ENCODE measurements at places on chromosomes 5 and 9.

DNA sequence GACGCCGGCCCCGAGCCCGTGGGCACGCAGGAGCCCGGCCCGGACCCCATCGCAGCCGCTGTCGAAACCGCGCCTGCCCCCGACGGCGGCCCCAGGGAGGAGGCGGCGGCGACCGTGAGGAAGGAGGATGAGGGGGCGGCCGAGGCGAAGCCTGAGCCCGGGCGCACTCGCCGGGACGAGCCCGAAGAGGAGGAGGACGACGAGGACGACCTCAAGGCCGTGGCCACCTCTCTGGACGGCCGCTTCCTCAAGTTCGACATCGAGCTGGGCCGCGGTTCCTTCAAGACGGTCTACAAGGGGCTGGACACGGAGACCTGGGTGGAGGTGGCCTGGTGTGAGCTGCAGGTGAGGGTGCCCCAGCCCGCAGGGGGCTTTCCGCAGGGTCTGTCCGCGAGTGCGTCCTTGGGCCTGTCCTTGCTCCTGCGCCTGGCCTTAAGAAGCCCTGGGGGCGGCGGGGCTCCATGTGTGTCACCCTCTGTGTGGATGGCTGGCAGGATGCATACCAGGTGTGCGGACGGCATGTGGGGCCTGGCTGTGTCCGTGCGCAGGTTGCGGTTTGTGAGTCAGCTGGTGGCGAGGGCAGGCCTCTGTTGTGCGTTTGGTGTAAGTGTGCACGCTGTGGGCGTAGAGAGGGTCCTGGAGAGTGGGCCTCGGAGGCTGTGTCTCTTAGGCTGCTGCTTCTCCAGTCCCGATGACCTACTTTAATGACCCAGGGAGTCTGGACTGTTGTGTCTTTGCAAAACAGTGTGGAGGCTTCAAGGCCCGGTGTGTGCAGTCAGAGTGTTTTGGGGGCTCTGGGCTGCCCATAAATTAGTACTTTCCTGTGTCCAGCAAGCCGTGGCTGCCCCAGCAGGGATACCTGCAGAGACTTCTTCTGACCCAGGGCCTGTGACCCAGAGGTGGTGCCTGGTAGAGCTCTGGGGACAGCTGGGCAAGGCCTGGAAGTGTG lies 1.6 kb downstream of the WNK2 start:
- no peak for DNase-seq

GRCh38 chr9:130237763-130238524 lies 27.6 kb upstream of the HMCN2 start:
- DNase-seq: no peak

GRCh38 chr9:911005-911404 lies 65.5 kb upstream of the DMRT3 start:
- no peak for DNase-seq

DNA sequence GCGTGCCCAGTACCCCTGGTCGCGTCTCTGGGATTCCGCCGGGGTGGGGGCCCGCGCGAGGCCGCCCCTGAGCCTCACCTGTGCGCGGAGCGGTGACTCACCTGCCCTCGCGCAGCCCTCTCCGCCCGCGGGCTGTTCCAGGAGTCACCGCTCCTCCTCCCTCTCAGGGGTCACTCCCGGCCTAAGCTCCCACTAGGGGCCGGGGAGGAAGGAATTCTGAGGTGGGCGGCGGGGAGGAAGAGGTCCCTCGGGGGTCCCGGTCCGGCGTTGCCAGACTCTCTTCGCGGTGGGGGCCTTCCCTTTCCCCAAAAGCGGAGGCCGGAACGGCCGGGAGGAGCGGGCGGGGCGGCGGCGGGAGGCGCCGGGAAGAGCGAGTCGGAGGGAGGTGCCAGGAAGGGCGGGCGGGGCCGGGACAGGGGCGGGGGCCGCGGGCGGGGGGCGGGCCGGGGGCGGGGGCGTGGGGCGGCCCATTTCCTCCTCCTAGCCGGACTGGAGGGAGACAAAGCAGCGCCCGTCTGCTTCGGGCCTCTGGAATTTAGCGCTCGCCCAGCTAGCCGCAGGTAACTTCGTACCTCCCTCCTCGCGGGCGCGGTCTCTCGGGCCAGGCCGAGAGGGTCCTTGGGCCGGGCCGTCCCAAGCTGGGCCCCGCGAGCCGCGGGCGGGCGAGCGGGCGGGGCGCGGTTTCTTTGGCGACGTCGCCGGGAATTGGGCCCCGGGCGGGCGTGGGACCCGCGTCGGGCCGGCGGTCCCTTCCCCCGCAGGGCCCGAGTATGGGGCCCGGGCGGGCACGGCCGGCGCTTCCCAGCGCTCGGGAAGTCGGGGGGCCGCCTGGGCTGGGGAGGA lies at the start of gene CTNNA1:
Gene CTNNA1 (plus strand): TSS at position 475 of the 843 bp plus-strand sequence. CDS start 28,500 bp downstream, outside the sequence.
- DNase-seq: no peak

GRCh38 chr5:141039517-141039916 lies 11.7 kb upstream of the PCDHB1 start:
- no peak for DNase-seq

DNA sequence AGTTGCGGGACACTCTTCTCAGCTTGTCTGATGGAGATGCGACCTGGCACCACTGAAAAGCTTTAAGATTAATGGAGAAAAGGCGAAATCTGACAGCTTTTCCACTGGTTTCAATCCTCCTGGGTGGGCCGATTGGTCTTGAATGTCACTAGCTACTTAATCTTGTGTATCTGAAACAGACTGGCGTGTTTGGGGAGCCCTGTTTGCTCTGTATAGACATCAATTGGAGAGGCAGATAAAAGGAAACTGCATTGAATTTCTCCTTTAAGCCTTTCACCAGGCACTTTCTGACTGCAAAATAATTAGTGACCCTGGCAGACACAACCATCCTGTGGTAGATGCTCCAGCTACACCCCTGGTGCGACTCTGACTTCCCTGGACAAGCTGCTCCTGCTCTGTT lies 224.2 kb downstream of the NDUFS4 start:
- DNase-seq: no peak

- DNase-seq: no peak
Measured at GRCh38 chr5:62152394-62153087, 153.5 kb upstream of the KIF2A start.

- no peak for DNase-seq
Measured at GRCh38 chr5:68555907-68556681, 340.5 kb downstream of the PIK3R1 start.

GRCh38 chr5:78506261-78507024 lies 142.1 kb downstream of the LHFPL2 start:
- no peak for DNase-seq

DNA sequence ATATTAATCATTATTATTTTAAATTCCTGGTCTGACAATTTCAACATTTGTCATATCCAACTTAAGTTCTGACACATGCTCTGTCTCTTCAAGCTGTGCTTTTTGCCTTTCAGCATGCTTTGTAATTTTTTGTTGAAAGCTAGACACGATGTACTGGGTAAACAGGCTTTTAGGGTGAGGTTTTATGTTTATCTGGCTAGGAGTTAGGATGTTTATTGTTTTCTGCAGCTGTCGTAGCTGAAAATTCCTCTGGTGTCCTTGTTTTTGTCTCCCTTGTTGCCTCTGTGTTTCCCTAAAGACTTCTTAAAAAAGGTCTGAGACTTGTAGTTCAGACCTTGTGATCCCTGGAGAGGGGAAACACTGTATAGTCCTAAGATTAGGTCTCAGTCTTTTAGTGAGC lies 20.6 kb downstream of the TUT7 start:
- no peak for DNase-seq

GRCh38 chr5:944992-945685 lies 52.5 kb downstream of the TRIP13 start:
- no peak for DNase-seq

DNA sequence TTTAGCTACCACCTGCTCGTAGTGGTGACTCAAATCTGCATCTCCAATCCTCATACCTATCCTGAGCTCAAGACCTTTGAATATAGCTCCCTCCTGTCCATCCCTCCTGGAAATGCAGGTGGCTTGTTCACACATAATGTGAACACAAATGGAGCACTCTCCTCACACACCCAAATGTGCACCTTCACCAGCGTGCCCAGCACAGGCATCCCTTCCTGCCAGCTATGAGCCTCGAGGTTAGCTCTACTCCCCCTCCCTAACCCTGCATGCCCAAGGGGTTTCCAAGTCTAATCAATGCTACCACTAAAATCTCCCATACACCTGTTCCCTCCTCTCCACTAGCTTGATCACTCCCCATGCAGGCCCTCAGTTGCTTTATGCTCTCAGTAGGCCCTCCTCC lies 2.2 kb upstream of the TGFBI start:
- no peak for DNase-seq

DNA sequence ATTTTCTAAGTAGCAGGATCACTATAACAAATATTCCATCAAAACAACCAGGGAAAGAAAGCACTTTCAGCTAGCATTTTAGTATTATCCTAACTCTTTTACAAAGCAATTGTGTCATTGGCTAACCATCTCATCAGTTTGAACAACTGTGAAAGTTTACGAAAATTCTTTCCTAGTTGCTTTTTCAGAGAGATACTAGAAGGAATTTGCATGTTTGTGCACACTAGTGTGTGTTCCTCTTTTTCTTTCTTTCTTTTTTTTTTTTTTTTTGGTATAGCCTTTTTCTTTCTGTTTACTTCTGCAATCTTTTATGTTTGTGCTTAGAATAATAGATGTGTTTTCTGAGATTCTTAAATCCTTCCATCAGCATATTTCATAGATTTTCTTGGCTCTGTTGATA lies 124.7 kb upstream of the SEMA6A start:
- DNase-seq: no peak

DNA sequence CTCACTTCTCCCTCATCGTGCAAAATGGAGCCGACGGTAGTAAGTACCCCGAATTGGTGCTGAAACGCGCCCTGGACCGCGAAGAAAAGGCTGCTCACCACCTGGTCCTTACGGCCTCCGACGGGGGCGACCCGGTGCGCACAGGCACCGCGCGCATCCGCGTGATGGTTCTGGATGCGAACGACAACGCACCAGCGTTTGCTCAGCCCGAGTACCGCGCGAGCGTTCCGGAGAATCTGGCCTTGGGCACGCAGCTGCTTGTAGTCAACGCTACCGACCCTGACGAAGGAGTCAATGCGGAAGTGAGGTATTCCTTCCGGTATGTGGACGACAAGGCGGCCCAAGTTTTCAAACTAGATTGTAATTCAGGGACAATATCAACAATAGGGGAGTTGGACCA lies 979 bp downstream of the PCDHGA12 start:
- DNase-seq: no peak
